Omental fat pad (tissue), 4 donors: ENCODE measurements at places on chromosomes 1 and 21.

- no peak for DNase-seq
These were observed 1109.3 kb upstream of the B3GALT2 start for GRCh38 chr1:194295685-194296084.

GRCh38 chr1:31981972-31982371 is 31.7 kb upstream of the KHDRBS1 start:
- no peak for DNase-seq

DNA sequence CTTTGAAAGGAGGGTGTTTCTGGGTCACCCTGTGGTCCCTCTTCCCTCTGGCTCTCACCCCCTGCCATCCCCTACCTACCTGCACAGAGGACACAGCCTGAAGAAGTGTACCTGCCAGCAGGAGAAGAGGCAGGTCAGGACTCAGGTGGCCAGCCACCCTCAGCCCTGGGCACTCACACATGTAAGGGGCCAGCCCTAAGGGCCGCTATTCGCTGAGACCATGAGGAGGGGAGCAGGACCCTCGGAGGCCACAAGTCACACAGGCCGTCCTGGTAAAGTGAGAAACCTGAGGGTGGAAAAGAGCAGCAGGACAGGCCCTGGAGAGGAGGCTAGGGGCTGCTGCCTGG is 1.2 kb downstream of the ZNF692 start:
- no peak for DNase-seq

DNA sequence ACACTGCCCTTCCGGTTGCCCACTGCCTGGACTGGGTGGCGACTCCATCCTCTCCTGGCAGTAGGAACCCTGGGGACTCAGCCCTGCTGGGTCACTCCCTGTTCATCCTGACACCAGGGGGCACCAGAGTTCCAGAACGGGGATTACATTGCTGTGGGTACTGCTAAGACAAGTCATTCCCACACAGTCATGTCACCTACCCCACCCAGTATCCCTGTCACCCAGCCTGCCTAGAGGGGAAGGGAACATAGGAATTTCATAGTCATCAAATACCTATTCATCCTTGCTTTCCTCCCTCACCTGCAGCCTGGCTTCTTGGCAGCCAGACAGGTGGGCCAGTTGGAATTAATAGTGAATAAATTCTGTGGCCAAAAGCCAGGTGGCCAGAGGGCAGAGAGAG is 9.8 kb upstream of the SFN start:
- DNase-seq = peak; percentile 96

DNA sequence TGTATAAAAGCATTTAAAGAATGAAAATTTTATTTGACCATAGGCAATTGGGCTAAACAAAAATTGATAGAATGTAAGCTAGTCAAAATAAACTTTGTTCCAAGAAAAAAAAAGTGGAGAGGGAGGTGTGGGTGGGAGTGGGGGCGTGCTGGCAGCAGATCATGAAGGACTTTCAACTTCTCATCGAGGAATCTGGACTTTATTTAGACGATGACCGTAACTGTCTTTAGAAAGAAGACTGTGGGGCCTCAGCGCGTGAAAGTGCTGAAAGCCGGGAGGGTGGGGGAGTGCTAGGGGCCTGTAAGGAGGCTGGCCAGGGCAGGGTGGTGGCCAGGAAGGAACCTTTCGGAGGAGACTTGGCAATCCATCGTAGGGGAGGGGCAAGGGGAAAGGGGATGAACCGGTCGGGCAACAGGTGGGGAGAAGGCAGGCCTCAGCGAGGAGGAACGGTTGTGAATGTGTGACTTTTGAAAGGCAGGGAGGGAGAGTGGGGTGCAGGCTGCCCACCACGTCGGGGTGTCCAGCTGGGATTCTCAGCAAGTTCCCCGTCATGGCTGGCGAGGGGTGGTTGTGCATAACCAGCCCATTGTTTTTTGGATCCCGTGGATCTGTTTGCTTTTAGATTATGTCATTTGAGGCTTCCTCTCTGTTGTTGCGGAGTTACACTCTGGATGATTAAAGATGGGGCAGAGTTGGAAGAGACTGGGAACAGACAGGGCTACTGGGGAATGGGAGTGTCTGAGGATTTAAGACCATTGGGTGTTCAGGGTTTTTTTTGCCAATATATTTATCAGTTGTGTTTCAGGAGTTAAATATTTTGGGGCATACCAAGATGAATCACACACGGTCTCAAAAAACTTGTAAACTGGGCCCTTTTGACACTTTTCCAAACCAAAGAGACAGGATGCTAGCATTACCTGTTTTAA is 35.5 kb downstream of the HUNK start:
- no peak for DNase-seq

DNA sequence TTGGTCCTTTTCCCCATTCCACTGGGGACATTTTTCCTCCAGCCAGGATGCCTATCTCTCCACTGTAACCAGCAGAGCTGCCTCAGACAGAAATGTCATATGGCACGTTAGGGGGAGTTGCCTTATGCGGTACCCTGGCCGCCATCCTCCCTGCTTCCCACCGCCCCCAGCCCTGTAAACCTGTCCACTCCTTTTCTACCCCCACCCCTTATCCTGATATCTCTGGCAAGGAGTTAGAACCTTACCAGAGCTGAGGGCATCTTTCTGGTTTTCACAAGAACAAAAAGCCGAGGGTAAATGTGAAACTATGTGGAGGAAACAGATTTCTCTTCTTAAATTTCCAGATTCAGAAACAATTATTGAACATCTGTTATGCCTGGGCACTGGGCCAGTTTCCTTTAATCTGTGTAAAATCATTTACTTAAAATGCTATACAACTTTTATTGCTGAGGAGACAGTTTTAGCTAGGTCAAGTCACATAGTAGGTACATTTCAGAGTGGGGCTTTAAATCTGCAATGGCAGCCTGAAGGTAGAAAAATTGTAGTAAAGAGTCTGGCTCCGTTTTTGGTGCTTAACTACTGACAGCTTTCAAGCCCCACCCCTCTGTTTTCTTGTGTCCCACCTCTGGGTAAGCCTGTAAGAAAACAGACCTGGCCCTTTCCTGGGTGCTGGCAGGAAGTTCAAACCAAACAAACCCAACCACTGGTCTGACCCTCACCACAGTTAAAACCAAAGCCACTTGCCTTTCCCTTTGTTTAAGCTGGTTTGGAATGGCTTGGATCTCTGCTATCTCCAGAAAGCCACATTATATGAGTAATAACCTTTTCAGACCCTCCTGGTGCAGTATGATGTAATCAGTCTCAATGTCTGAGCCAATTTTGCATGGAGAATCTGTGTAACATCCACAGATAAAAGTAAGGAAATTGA is 319.0 kb downstream of the HHAT start:
- DNase-seq = no peak

DNA sequence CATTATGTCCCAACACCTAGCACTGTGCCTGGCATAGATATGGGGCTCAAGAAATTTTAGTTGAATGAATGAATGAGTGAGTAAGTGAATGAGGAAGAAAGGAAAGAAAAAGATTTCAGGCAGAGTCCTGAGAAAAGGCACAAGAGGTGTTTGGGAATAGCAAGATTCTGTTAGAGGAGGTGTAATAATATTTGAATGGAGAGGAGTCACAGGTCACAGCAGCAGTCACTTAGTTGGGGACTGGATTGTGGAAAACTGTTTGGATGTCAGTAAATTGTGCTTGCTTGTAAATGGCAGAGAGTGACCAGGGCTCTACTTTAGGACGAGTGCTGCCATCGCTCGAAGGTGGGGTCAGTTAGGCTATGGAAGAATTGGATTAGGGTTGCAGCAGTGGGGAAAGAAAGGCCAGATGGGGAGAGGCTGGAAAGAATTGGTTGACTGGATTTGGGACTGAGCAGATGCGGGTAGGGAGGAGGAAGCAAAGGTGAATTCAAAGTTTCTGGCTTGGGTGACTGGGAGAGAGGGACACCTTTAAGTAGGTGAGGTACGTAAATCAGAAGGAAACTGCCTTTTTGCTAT is 9.3 kb downstream of the CDC14A start:
- no peak for DNase-seq

DNA sequence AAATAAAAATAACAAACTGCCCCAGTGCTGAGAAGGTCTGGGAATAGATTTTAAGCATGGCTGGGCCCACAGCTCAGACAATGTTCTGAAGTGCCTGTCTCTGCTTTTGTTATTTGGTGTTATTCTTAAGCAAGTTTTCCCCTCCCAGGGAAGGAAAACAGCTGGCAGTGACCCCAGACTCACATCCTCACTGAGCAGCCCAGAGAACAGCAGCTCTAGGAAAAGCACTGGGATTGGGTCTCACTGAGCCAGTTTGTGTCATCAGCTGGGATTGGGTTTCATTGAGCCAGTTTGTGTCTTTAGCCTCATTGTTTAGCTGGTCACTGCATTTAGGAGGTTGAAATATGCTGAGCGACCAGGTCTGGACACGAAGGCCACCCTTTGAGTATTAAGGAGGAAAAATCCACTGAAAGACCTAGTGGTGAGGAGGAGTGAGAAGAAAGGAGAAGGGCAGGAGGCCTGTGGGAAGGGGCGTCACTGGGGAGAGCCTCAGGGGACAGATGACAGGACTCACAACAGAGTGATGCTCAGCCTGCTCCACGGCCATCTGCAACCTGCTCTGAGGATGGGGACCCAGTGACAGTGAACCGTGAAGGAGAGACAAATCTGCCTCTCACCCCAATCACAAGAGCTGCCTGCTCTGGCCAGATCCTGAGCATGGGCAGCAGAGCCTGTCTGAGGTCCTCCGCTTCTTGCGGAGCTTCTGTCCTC is 103.8 kb downstream of the TOMM20 start:
- DNase-seq = no peak

- DNase-seq = no peak
These were observed 1.2 kb downstream of the KHDRBS1 start for GRCh38 chr1:32014948-32015273.

DNA sequence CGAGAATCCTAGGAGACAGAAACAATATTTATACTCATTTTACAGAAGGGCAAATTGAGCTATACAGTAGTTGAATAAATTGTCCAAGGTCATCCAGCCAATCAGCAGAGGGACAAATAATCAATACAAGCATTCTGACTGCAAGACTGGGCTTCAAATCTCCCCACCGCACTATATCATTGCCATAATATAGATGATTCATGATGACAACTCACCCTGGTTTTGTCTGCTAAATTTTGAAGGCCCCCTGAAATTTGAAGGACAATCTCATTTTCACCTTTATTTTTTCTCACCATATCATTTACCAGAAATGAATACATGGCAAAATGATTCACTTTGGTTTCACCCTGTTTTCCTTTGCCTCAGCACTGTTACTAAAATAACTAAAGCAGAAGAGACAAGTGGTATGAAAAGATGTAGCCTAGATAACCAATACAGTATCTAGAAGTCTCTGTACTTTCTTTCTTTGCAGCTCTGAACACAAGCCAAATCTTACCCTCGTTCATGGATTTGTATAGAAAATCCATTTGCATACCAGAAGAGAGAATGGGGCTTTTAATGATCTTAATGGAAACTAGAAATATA is 292.5 kb downstream of the TTLL7 start:
- DNase-seq = no peak
